Stomach (tissue), 19 donors: ENCODE measurements at places on chromosomes 11 and 22. TPM values are rescaled to one million over a fixed set of nuclear protein-coding genes. Genes with fewer than 3 reads are reported as not detected.
A peak's percentile ranks its signal among the peaks of the same experiment; 100 is the strongest.

The ANO9 gene
- 25.5 TPM for total RNA-seq

The ACTN3 gene
- total RNA-seq = not detected

The ZNF408 gene
- 5.5 TPM for total RNA-seq

The MS4A12 gene
- not detected for total RNA-seq

DNA sequence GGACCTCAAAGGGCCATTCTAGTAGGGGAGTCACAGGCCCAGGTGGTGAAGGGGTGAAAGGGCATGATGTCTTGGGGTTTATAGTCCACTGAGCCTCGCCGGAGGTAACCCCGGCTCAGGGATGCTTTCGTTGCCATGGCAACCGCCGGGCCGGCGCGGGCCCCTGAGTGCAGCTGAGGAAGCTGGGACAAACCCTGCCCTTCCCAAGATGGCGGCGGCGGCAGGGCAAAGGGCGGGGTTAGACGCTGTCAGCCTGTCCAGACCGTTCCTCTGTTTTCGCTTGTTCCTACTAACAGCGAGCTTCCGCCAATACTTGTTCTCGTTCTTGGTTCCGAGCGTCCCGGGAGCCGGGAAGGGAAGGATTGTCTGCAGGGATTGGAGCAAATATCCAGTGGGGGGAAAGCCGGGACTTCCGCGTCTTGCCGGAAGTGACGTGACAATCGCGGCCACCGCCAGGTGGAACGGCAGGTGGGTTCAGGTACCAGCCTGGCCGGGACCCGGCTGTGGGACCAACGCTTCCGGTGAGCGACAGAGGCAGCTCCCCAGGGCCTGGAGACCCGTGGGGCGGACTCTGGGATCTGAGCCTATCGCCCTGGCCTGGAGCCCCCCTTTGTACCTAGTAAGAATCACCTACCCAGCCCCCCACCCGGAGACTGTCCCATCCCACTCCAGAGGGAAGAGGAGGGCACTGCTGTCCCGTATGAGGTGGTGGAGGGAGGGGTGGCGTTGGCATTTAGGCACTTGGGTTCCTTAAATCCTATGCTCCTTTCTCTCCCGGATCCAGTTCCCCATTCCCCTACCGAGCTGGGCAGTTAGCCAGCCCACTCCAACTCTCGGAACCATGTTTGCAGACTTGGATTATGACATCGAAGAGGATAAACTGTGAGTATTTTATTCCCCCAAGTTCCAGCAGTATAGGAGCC is at the start of gene PICK1:
PICK1 (plus strand) TSS at position 436 of the 923 bp plus-strand sequence; CDS start at position 842, 406 bp downstream.
- H3K4me1 ChIP-seq = peaks cover 22% of the 10 kb centered on the region
- H3K27me3 ChIP-seq = no peaks in the 10 kb centered on the region

DNA sequence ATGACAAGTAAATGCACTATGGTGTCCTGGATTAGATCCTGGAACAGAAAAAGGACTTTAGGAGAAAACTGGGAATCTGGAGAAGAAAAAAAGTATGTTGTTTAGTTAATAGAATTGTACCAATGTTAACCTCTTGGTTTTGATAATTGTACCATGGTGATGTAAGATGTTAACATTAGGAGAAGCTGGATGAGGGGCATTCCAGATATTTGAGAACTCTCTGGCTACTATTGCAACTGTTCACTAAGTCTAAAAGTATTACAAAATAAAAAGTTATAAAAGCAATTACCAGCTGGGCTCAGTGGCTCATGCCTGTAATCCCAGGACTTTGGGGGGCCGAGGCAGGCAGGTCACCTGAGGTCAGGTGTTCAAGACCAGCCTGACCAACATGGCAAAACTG is 66.5 kb downstream of the EXT2 start:
- no peak for DNase-seq
- H3K4me1 ChIP-seq = peaks cover 3% of the 10 kb centered on the region
- H3K36me3 ChIP-seq = peaks cover 12% of the 10 kb centered on the region
- no peaks in the 10 kb centered on the region for H3K27me3 ChIP-seq

DNA sequence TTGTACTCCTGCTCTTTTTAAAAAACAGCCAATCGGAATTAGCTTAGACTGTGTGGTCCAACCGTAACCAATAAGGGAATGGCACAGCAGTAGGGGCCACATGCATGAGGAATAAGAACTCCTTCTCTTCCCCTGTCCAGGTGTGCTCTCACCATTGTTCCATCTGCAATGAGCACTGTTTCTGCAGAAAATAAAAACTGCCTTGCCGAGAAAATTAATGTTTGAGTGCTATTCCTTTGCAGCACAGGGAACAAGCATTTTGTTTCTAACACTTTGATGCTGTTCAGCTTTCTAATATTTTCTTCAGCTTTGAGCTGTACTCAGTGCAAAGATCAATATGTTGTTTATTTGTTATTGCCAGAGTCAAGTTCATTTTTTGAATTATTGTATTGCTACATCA is 57.9 kb downstream of the PIWIL3 start:
- H3K4me1 ChIP-seq = no peaks in the 10 kb centered on the region
- H3K4me3 ChIP-seq = no peak overlapping the region
- H3K36me3 ChIP-seq = no peaks in the 10 kb centered on the region
- no peak overlapping the region for H3K27ac ChIP-seq
- no peaks in the 10 kb centered on the region for H3K27me3 ChIP-seq
- no peak for DNase-seq

DNA sequence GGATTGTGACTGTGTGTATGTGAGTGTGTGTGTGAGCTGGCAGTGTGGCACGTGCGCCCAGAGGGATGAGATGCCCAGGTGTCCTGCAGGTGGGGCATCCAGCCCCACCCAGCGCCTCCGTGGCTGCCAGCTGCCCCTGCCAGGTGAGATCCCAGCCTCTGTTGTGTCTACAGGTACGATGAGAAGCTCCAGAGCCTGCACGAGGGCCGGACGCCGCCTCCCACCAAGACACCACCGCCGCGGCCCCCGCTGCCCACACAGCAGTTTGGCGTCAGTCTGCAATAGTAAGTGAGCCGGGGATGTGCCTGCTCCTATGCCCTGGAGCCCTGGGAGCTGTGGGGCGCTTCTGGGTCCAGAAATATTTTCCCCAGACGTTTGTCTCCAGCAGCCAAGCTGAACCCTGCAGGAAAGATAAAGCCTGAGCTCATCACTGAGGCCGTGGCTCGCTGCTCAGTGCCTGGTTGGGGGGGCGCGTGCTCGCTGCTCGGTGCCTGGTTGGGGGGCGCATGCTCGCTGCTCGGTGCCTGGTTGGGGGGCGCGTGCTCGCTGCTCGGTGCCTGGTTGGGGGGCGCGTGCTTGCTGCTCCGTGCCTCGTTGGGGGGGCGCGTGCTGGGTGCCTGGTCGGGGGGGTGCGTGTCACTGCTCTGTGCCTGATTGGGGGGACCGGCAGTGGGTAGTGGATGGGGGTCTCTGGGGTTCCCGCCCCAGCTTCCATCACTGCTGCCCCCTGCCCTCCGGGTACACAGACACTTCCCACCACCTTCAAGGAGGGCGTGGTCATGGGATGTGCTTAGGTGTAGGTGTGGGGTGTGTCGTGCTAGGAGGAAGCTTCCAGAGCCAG is 73.2 kb downstream of the ARHGAP8 start:
- H3K4me1 ChIP-seq = no peaks in the 10 kb centered on the region
- no peak overlapping the region for H3K27ac ChIP-seq
- H3K27me3 ChIP-seq = no peaks in the 10 kb centered on the region
- DNase-seq = no peak
- H3K4me3 ChIP-seq = no peak overlapping the region
- H3K36me3 ChIP-seq = no peaks in the 10 kb centered on the region

DNA sequence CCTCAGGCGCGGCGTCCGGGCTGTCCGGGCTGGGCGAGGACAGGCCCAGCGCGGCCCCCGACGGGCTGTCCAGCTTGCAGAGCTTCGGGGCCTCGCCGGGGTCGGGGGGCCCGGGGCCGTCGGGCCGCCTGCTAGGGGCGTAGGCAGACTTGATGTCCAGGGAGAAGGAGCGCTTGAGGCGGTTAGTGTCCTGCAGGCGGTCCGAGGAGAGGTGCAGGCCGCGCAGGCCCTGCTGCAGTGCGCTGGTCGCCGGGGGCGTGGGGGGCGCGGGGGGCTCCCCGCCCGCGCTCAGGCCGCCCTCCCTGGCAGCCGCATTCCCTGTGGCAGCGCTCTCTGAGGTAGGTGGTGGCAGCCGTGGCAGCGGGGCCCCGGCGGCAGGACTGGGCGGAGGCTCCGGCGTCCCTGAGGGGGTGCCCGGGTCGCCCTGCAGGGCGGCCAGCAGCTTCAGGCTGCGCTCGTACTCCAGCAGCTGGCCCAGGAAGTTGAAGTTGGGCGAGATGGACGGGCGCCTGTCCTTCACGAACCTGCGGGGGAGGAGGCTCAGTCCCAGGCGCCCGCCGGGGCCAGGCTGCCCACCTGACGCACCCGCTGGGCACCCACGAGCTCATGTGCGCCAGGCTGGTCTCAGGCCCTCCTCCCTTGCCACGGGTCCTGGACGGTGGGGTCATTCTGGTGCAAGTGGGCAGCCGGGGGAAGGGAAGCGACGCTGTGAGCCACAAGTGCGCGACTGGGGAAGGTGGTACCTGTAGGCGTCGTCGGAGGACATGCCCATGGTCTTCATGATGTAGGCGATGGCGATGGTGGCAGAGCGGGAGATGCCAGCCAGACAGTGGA is 14.8 kb downstream of the DUSP8 start:
- H3K4me1 ChIP-seq = peaks cover 40% of the 10 kb centered on the region
- peaks cover 18% of the 10 kb centered on the region for H3K36me3 ChIP-seq
- no peak overlapping the region for H3K4me3 ChIP-seq
- no peaks in the 10 kb centered on the region for H3K27me3 ChIP-seq

DNA sequence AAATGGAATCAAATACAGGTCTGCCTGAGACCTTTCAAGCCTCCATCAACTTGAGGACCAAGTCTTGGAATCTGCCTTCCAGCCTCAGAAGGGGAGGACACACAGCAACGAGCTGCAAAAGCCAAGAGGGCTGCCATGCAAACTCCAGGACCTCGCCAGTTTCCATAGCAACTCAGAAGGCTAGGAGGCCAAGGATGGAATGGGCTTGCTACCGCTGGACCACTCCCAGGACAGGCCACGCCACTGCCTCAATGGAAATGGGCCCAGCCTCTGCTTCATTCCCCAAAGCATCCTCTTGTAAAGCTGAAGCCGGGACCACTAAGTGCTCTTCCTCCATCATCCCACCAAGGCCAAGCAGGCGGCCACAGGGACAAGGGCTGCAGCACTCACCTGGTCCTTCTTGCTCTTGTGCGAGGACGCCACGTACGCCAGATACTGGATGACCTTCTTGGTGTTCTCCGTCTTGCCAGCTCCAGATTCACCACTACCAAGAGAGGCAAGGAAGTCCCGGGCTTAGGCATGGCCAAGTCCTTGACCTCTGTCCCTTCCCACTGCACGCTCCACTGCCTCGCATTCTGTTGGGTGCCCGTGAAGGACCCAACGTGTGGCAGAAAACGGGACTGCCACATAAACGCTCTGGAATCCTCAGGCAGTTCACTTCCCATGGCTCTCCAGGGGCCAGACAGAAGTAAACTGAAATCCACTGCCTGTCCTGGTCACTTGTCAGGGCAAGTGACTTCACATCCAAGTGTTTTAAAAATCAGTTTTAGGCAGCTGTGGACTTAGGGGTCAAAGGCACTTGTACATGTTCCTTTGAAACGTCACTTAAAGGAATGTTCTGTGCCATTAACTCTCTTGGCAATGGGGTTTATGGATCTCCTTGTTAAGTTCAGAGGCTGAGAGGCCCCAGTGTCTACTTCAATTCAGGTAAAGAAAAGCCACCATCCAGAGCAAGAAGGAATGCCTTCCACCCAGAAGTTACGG is 61.3 kb downstream of the MYH9 start:
- H3K4me1 ChIP-seq = peaks cover 84% of the 10 kb centered on the region
- peak overlapping the region; percentile 95 for H3K27ac ChIP-seq
- DNase-seq = no peak
- H3K36me3 ChIP-seq = peaks cover 80% of the 10 kb centered on the region

- peak; percentile 56 for DNase-seq
- H3K27ac ChIP-seq = peak overlapping the region; percentile 95
- peak overlapping the region; percentile 82 for H3K4me3 ChIP-seq
- peaks cover 15% of the 10 kb centered on the region for H3K36me3 ChIP-seq
These were observed 1.1 kb upstream of the GNB1L start for GRCh38 chr22:19855504-19856409.

- H3K4me1 ChIP-seq = peaks cover 16% of the 10 kb centered on the region
- H3K4me3 ChIP-seq = no peak overlapping the region
- no peak overlapping the region for H3K27ac ChIP-seq
These were observed 19.1 kb upstream of the IL18BP start for GRCh38 chr11:71979602-71980001.

GRCh38 chr11:132357811-132358572 is 987.6 kb downstream of the NTM start:
- H3K27me3 ChIP-seq = no peaks in the 10 kb centered on the region
- no peak overlapping the region for H3K27ac ChIP-seq
- H3K4me1 ChIP-seq = no peaks in the 10 kb centered on the region
- no peak overlapping the region for H3K4me3 ChIP-seq
- no peaks in the 10 kb centered on the region for H3K36me3 ChIP-seq

DNA sequence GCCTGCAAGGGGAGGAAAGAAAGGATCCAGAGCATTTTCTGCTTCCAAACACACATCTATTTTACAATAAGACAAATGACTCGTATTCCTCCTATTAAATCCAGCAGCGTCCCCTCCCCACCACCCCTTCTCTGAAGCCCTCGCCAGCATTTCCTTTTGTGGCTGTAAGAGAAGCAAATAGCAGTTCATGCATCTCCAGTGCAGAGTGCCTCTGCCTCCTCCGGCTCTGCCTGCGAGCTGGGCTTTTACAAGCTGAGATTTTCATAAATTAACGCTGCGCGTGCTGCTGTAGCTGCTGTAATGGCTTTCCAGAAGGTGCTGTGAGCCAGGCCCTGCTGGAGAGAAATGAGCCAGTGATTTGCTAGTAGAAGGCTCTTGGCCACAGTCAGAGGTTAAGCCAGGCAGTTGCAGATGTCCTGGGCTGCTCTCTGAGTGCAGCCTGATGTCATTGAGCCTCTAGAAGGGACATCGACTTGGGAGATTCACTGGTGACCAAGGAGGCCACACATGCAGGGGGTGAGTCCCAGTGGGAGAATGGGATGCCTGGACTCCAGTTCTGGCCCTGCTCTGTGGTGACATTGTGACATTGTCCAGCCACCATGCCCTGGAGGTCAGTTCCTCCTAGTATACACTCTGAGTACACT is 134.5 kb upstream of the NAV2 start:
- H3K27ac ChIP-seq = peak overlapping the region; percentile 64
- no peaks in the 10 kb centered on the region for H3K27me3 ChIP-seq
- peak; percentile 90 for DNase-seq
- H3K36me3 ChIP-seq = no peaks in the 10 kb centered on the region

DNA sequence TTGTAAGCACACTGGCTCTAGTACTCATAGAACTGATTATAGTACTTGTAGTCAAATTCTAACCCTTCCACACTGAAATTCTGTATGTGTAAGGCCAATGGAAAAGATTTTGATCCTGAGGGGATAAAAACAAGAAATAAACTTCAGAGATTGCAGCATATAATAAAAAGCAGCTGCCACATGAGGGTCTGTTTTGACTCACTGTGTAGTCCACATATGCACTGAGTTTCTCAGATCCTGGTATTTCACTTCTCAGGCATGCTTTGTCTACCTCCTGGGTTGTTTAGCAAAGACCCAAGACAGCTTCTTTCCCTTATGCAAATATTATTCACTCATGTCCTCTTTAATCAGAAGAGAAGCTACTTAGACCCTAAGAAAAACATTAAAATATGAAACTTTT is 71.1 kb upstream of the SLC5A12 start:
- DNase-seq = peak; percentile 23
- H3K4me3 ChIP-seq = no peak overlapping the region
- no peaks in the 10 kb centered on the region for H3K27me3 ChIP-seq
- H3K36me3 ChIP-seq = no peaks in the 10 kb centered on the region
- H3K27ac ChIP-seq = no peak overlapping the region
- no peaks in the 10 kb centered on the region for H3K4me1 ChIP-seq
